ENCODE measurements at places on chromosomes 11 and 22.

DNA sequence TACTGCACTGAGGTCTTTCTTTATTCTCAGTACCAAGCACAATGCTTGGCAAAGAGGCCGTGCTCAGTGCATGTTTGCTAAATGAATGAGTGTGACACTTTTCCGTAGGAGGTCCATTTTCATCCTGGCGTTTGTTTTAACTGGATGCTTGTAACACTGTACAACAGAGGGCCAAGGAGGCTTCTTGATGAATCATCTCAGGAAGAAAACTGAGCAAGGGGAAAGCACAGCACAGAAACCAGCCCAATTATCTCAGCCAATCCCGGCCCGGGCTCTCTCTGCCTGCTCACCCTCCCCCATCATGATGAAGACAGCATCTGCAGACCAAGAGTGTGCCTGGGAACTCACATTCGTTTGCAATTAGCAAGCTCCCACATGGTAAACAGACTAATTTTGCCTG lies 570.3 kb downstream of the OPCML start:
- no peak for DNase-seq

- DNase-seq, result no peak
Measured at GRCh38 chr11:47061429-47062178, 115.1 kb downstream of the ARFGAP2 start.

DNA sequence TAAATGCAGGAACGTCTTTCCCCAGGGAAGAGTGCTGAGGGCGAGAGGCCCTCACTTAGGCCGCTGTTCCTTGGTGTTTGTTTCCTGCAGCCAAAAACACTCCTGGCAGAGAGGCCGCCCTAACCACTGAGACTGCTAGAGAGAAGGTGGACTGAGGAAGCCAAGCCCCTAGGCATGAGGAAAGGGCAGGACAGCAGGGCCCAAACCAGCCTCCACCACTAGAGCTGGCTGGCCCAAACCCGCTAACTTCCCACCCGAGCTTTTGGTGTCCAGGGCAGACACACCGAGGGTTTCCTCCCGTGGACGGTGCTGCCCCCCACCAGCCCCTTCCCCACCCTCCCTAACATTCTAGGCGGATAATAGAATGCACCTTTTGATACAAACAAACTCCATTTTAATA lies 6.0 kb downstream of the FGF19 start:
- no peak for DNase-seq

DNA sequence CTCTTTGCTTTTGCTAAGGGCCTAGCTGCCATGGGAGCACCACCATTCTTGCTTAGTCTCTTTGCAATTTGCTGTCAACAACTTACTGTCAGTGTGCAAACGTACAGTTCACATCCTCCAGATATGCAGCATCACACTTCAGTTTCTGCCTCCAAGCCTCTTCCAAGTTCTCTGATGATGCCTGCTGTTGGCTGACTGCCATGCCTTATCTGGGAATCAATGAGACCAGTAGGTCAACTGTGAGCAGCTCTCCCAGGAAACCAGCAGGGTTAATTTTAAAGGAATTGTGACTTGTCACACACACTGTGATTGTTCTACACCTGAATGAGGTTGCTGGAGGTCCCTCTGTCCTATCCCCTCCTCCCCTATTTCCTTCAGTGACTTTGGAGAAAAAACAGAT lies 56.0 kb downstream of the COPB1 start:
- DNase-seq, result no peak

GRCh38 chr11:75223954-75224643 lies 16.5 kb upstream of the TPBGL start:
- DNase-seq, result no peak

DNA sequence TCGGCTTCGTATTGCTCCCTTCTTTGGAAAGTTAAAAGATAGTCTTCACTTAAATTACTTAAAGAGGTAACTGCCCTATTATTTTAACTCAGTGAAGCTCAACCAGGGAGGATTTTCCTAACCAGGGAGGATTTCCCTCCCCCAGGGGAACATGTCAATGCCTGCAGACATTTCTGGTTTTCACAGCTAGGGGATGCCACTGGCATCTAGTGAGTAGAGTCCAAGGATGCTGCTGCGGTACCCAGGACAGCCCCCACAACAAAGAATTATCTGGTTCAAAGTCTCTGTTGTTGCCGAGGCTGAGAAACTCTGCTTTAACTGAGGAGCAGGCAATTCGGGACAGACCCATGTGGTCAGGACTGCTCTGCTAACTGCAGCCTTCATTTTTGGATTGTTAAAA lies 82.2 kb downstream of the DEPDC5 start:
- DNase-seq, result no peak

GRCh38 chr11:122668562-122669090 lies 13.1 kb downstream of the UBASH3B start:
- DNase-seq, result peak; percentile 95

- DNase-seq, result no peak
Measured at GRCh38 chr11:35992548-35992947, 48.7 kb downstream of the LDLRAD3 start.

DNA sequence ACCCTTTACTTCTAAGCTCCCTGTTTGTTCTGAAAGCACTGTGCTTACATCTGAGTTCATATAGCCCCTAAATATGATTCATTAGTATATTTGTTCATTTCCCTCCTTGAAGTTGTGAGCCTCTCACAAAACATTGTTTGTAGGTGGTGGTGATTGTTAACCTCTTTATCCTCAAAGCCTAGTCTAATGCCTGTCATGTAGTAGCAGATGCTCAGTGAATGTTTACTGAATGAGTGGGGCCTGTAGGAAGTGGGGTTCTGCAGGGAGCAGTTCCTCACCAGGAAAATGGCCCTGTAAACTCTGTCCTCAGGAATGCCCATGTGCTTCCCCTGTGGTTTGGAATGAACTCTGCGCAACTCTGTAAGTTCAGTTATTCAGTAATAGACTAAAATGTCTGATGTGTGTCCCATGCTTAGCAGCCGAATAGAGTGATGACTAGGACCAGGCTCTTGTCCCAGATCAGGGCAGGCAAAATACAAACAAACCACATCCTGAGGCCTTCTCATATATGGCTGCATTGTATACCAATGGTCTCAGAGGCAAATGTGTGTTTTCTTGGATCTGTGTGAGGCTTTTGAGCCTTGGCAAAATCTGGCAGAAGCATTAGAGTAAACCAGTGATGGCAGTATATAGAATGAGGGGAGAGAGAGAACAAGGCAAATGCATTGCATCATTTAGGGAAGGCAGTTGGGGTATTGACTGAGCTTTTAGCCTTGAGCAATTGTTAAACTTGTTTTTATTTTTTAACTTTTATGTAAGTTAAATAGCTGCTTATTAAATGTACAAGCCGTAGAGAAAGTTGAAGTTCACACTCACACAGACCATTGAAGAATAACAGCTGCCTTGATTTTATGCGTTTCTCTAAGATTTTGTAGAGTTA lies 91.4 kb upstream of the BIRC3 start:
- DNase-seq, result no peak

DNA sequence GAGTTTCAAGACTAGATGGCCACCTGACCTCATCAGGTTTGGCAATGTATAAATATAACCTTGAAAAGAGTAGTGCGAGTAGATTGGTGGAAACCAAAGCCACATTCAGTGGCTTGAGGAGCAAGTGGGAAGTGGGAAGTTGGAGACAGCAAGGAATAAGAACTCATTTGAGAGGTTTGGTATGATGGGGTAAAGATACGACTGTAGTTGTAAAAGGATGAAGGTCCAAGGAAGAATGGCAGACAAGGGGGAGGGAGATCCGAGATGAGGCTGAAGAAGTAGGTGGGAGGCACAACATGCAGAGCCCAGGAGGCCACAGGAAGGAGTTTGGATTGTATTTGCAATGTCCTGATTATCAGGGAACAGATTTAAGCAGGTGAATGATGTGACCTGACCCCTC lies 20.8 kb downstream of the RASSF10 start:
- DNase-seq, result no peak

DNA sequence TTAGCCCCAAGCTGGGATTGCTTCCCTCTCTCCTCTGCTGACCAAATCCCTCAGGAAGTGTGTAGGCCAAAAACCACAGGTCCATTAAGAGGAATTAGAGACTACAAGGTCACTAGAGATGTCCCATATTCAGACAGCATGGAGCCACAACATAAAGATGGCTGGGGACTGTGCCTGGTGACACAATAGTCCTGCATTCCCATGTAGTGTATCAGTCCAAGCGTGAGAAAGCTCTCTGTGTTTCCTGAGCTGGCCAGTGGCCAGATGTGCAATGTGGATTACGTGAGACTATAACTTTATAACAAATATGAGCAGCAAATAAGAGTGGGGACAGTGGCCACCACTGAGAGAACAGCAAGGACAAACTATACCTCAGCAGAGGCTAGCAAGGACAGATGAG lies 7.6 kb upstream of the MS4A10 start:
- DNase-seq, result no peak

- DNase-seq, result no peak
Measured at GRCh38 chr22:29901354-29901753, 18.4 kb downstream of the MTMR3 start.

DNA sequence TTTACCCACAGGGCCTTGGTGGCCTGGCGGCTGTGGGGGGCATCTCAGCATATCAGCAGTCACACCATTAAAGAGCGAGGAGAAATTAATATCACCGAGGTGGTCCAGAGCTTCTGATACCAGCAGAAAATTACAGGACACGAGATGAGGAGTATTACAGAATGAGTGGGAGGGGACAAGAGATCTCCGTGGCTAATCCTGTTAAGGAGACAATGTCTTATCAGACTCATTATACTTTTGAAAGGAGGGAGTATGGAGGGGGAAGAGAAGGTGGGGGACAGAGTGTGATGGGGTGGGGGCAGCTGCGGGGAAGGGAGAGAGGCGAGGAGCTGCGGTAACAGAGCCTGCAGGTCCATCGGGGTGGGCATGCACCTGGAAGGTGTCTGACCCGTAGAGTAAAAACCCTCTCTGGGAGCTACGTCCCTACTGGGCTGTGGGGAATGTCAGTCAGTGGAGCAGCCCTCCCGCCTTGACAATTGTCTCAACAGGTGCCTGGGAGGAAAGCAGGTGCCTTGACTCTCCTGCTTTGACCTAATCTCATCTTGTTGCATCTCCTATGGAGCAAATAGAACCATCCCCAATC lies 224.2 kb downstream of the CEP164 start:
- DNase-seq, result no peak

GRCh38 chr11:94802501-94802900 lies 34.3 kb downstream of the AMOTL1 start:
- no peak for DNase-seq

GRCh38 chr11:132115454-132115853 lies 745.0 kb downstream of the NTM start:
- no peak for DNase-seq

- DNase-seq, result peak; percentile 15
Measured at GRCh38 chr11:10314199-10315072, 9.6 kb downstream of the ADM start.

DNA sequence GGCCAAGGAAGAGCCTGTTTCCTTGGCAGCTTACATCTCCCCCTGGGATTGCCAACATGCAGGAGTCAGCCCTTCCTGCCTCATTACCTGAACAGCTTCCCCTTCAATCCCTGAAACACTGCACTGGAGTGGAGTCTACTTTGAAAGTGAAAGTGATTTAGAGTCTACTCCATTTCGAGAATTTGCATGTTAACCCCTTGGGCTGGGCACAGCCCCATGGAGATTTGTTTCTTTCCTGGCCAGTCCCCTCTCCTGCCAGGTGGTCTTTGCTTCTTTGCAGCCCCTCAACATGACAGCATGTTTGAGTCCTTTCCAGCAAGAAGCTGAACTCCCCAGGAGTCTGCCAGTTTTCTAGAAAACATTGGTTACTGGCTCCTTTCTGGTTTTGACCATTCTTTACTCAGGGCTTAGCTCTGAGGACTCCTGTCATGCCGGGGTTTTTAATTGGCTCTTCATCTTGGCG lies 59.9 kb downstream of the TRAF6 start:
- no peak for DNase-seq

DNA sequence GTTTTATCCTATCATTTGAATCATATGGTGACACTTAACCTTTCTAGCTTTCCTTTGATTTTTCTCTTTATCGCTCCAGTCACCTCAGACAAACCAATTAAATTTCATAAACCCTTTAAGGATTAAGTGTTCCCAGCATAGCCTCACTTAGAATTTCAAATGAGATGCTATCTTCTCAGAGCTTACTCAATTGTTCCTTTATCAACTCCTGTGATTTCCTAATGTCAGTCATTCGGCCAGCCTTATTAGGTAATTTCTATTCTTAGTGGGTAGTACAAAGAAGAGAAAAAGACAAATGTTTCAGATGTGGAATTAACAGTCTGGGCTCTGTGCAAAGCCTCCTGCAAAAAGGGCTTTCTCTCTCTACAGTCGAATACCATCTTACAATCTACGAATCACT lies 77.1 kb upstream of the CCDC90B start:
- DNase-seq, result no peak

DNA sequence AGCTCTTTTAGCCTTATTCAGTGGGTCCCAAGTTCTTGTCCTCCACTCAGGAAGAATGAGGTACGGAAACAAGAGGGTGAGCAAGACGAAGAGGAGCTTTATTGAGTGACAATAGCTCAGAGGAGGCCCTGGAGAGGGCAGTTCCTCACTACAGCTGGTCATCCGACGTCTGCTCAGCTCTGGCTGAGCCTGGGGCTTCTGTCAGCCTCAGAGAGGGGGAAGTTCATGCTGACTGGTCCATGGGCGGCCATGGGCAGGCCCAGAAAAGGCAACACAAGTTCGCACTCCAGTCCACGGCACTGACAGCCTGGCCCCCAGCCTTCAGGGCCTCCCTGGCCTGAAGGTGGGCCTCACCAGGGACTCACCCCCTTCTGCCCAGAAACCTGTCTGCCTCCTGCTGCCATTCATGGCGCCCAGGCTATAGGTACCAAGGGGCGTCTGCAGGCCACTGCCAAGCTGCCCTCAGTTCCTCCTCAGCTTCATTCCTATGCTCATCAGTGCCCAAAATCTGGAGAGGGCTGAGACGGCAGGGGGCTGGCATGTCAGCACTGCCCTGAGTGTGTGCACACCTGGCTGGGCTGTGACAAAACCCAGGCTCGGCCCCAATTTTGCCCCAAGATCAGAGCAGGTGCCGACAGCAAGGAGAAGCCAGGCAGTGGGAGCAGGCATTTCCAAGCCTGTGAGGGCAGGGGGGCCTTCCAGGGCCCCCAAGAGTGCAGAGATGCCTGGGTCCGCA lies 21.7 kb upstream of the KIAA0930 start:
- no peak for DNase-seq

DNA sequence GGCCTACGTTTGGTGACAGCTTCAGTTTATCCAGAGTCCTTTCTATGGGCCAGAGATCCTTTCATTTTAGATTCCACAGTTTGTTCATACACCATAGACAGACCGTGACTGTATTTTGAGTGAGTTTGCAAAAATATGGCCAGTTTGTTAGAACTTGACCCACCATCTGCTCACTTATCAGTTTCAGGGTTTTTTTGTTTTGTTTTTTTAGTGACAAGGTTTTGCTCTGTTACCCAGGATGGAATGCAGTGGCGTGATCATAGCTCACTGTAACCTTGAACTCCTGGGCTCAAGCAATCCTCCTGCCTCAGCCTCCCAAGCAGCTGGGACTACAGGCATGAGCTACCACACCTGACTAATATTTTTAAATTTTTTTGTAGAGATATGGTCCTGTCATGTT lies 9.1 kb upstream of the CKAP5 start:
- DNase-seq, result no peak

Data from NCI-H524 (cell line).